ENCODE measurements at places on chromosomes 12 and 14.

- no peak for DNase-seq
Measured at GRCh38 chr12:108907839-108908351, 28.0 kb downstream of the DAO start.

- DNase-seq: no peak
Measured at GRCh38 chr14:87045956-87046355, 947.0 kb downstream of the GALC start.

- no peak for DNase-seq
Measured at GRCh38 chr12:131850856-131851559, 22.8 kb downstream of the MMP17 start.

- DNase-seq: no peak
Measured at GRCh38 chr14:48250575-48250974, 575.2 kb upstream of the MDGA2 start.

- no peak for DNase-seq
Measured at GRCh38 chr14:68395604-68396003, 397.3 kb downstream of the ZFP36L1 start.

DNA sequence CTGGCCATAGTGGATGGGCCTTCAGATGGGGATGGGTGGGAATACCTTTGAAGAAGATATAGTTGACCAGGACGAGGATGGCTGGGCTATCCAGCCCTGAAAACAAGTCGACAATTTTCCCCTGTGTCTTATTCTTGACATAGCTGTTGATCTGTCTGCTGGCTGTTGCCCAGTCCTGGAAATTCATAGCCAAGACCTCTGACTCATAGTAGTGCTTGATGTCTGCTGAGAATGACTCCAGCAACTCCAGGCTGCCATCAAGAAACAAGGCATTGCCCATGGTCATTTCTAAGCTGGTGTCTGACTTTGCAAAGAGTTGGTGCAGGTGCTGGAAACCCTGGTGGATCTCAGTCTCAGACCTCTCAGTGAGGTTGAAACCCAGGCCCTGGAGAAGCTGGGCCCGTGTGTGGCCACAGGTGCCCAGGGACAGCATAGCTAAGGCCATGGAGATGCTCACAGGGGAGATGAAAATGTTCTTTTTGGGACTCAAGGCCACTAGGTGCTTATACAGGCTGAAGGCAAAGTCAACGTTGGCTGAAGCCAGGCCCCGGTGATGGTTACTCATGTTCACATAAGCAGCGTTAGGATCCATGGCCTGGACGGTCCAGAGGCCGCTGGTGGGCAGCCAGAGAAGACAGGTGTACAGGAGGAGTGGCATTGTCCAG, 9.0 kb downstream of the SERPINA6 start:
- DNase-seq: no peak

DNA sequence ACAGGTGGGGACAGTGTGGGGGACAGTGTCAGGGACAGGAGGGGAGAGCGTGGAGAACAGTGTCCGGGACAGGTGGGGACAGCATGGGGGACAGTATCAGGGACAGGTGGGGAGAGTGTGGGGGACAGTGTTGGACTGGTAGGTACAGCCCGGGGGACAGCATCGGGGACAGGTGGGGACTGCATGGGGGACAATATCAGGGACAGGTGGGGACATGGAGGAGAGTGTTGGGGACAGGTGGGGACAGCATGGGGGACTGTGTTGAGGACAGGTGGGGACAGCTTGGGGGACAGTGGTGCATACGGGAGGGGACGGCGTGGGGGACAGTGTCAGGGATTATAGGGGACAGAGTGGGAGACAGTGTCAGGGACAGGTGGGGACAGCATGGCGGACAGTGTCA, 212.3 kb downstream of the TMEM121 start:
- no peak for DNase-seq

DNA sequence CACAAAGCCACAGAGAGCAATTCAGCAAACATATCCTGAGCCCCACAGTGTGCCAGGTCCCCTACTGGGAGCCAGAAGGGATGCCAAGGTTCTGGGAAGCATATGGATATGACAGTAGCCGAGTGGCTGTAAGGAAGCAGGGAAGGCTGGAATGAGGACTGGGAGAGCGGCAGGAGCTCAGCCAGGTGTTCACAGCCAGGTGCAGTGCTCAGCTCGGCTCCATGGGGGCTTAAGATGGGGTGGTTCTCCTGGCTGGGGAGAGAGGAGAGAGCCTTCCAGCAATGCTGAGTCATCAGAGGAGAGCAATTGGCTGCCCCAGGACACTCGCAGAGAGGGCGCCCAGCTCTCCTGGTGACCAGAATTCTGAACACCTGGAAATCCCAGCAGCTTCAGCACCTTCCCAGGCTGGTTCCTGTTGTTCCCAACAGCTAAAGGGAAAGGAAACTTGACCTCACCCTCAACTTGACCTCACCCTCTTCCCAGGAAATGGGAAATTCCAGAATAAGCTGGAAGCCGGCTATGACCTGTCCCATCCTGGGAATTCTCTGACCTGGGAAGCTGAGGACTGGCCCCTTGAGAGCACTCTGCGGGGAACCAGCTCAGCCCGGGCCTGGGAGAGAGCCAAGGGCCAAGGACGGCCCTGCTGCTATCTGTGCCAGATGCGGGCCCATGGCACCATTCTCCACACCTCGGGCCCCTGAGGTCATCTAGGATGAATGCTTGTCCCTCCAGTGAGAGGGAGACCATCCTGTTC, 34.6 kb downstream of the SLC6A12 start:
- no peak for DNase-seq

- no peak for DNase-seq
Measured at GRCh38 chr12:89949457-89950195, 241.0 kb upstream of the ATP2B1 start.

DNA sequence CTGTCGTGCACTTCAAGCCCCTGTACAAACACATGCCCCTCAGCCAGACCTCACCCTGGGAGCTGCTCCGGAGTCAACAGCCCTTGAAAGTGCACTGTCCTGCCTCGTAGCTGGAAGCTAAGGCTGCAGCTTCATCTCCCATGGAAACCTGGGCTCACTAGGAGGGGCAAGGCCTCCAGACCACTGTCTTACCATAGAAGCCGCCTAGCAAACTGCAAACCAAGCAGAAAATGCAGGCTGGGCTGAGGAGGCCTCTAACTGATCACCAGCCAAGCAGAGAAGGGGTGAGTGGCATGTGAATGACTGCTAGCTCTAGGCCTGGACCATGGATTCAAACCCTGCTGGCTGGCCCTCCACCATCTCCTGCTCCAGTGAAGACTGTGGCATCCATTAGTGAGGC, 340.2 kb downstream of the CACNA1C start:
- no peak for DNase-seq
